ENCODE measurements at places on chromosomes 3 and 15. TPM values are rescaled to one million over a fixed set of nuclear protein-coding genes. Genes with fewer than 3 reads are reported as not detected.

STAB1 gene
- 0.25 TPM for total RNA-seq

HRG gene
- total RNA-seq = not detected

KLHL6 gene
- total RNA-seq = 0.07 TPM

GOLGA8G gene
- not detected for total RNA-seq

ADGRG7 gene
- total RNA-seq = not detected

NEIL1 gene
- total RNA-seq = 17.3 TPM

OXNAD1 gene
- 19.2 TPM for total RNA-seq

GRCh38 chr15:26736502-26737248, 36.2 kb downstream of the GABRB3 start:
- ATAC-seq = no peak

DNA sequence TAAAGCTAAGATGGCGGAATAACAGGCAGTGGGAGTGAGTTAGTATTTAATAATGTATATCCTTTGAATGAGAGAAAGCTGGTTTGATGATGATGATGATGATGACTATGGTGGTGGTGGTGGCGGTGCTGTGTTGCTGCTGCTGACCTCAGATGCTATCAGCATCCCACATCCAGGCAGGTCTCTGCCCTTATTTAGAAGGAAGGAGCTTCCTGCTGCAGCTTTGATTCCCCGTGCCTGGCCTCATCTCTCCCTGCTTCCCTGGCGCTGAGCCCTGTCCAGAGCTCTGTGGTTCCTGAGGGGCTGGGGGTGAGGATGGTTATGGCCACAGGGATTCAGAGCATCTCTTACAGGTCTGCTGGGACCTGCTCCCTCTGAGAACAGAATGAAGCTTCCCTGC, 73.1 kb downstream of the RAB11A start:
- peak; percentile 24 for ATAC-seq

GRCh38 chr3:192747746-192748145, 20.4 kb upstream of the FGF12 start:
- ATAC-seq = no peak

GRCh38 chr3:45333549-45333948, 54.8 kb upstream of the LARS2 start:
- ATAC-seq = no peak

- ATAC-seq = no peak
These were observed 107.4 kb downstream of the HES1 start for GRCh38 chr3:194243172-194243837.

DNA sequence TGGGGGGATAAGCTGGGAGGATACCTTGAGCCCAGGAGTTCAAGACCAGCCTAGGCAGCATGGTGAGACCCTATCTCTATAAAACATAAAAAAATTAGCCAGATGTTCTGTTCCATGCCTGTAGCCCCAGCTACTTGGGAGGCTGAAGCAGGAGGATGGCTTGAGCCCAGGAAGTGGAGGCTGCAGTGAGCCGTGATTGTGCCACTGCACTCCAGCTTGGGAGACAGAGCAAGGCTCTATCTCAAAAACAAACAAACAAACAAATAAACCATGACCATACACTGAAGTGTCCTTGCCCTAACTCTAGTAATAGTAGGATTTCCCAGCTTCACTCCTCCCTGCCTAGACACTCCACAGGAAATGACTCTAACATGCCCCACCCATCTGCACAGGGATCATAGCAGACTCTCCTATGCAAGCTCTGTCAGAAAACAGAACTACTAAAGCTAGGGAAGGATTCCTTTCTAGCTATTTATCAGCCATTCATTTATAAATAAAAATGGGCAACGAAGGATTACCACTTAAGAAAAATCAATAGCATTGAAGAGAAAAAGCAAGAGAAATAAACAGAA, 4.6 kb downstream of the ERICH6 start:
- ATAC-seq = no peak

DNA sequence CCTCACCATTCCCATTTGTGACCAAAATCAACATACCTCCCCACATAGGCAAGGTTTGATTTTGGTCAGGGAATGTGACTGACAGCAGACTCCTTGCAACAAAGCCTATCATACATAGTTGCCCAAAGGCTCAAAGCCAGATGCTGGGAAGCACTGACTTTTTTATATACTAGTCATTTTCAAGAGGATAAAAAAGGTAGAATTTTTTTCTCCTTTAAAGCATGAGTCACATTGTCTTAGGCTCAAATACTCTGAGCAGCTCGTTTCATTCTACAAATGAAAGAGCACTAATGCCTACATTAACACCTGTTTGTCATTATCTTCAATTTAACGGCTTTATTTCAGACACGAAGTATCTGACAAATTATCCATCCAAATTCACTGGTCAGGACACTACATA, 36.2 kb downstream of the ICE2 start:
- no peak for ATAC-seq

- no peak for ATAC-seq
These were observed 80.8 kb downstream of the GSK3B start for GRCh38 chr3:120013481-120013880.

DNA sequence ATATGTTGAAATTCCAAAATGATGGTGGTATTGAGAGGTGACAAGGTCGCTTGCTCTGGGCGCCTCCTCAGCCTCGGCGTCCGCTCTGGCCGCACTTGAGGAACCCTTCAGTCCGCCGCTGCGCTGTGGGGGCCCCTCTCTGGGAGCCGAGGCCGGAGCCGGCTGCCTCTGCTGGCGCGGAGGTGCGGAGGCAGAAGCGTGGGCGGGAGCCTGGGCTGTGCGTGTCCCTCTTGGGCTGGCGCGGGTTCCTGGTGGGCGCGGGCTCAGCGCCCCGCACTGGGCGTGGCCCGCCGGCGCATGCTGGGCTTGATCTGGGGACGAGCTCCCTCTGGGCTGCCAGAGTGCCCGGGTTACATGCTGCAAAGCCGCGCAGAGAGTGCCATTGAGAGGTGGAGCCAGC, 39.8 kb upstream of the TMC3 start:
- ATAC-seq = no peak

DNA sequence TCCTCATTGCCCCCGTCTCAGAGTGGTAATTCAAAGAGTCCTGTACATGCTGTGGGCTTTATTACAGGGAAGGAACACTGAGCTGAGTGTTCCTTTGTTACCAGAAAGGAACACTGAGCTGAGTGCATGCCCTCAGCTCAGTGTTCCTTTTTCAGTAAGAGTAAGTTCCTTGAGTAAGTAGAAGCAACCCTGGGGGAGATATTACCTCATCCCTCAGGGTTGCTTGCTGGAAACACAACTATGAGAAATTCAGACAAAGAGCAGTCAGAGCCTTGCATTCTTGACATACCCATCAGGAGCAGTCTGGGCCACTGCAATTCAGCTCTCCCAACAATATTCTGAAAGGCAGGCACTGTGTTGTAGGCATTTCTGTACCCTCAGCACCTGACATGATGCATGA, 17.0 kb downstream of the CHRM5 start:
- ATAC-seq = no peak

DNA sequence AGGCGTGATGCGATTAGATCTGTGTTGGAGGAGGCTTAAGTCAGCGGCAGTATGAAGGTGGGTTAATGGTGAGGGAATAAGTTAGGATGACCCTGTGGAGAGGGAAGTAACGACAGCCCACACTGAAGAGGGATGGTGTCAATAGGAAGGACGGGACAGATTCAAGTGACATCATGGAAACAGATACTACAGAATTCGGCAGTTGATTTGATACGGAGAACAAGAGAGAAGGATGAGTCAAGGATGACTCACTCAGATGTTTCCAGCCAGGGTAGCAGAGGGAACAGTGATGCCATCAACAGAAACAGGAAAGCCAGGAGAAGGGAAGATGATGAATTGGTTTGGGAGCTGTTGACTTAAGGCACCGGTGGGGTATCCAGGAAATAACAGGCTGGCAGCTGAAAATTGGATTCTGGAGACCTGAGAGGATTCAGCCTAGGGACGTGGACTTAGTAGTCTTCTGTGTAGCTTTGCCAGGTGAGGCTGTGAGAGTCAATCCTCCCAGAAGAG, 38.0 kb downstream of the SHC4 start:
- ATAC-seq = peak; percentile 97

GRCh38 chr3:161333696-161334095, 37.6 kb downstream of the SPTSSB start:
- ATAC-seq = no peak

- no peak for ATAC-seq
These were observed 10.6 kb downstream of the TPM1 start for GRCh38 chr15:63052961-63053698.

- no peak for ATAC-seq
These were observed 20.3 kb upstream of the CCNL1 start for GRCh38 chr3:157180262-157180661.
